Osteocyte (in vitro differentiated cells): ENCODE measurements at places on chromosomes 13 and 19. TPM values are rescaled to one million over a fixed set of nuclear protein-coding genes. Genes with fewer than 3 reads are reported as not detected.

The C2CD4C gene
- 0.97 and 1.2 TPM in 2 replicates for total RNA-seq

The SMIM44 gene
- total RNA-seq = not detected in 2 replicates

DNA sequence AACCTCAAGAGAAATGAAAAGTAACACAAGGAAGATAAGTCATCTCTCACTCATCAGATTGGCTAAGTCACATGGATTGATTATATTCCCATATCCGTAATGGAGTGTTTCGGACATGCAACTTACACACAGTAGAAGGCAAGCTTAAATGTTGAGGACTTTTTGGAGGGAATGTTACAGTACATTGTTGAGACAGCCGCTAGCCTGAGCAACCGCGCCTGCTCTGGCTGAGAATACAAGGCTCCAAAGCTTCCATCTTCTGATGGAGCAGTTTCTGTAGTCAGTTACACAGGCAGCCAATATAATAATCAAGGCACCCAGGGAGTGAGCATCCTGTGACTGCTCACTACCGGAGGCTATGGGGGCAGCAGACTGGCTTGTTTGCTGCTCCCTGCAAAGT is 1.0 kb upstream of the CRYL1 start:
- H3K27me3 ChIP-seq = no peaks in the 10 kb centered on the region
- H3K4me1 ChIP-seq = peaks cover 12% of the 10 kb centered on the region
- H3K4me3 ChIP-seq = peak overlapping the region; percentile 79
- H3K27ac ChIP-seq = peak overlapping the region; percentile 61

The SOX1 gene
- total RNA-seq = not detected in 2 replicates

The NHLRC3 gene
- total RNA-seq = 23.5 and 24.0 TPM in 2 replicates
